ENCODE measurements at places on chromosomes 6 and 20.

DNA sequence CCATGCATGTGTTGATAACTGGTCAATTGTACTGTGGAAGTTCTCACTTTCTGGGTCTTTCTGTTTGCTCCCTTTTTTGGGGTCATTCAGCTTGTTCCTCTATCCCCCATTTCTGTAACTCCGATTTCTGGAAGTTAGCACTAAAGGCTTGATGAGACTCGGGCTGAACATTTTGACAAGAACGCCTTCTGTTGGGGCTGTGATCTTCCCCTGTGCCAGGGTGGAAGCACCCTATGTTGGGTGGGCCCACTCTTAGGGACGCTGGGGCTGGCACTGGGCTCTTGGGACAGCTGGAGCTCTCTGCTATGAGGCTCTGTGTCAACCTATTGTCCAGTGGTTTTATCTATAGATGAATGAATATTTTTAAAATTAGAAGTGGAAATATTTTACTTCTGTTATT lies 60.1 kb upstream of the FRMD1 start:
- H3K27ac ChIP-seq = no peak overlapping the region
- H3K4me3 ChIP-seq = no peak overlapping the region
- H3K4me1 ChIP-seq = no peaks in the 10 kb centered on the region
- no peaks in the 10 kb centered on the region for H3K36me3 ChIP-seq
- no peak for DNase-seq

- no peaks in the 10 kb centered on the region for H3K4me1 ChIP-seq
- H3K36me3 ChIP-seq = no peaks in the 10 kb centered on the region
- no peak overlapping the region for H3K4me3 ChIP-seq
- no peaks in the 10 kb centered on the region for H3K27me3 ChIP-seq
- H3K27ac ChIP-seq = no peak overlapping the region
- no peak for DNase-seq
Observed at GRCh38 chr6:132205946-132206345, 195.3 kb downstream of the MOXD1 start.

DNA sequence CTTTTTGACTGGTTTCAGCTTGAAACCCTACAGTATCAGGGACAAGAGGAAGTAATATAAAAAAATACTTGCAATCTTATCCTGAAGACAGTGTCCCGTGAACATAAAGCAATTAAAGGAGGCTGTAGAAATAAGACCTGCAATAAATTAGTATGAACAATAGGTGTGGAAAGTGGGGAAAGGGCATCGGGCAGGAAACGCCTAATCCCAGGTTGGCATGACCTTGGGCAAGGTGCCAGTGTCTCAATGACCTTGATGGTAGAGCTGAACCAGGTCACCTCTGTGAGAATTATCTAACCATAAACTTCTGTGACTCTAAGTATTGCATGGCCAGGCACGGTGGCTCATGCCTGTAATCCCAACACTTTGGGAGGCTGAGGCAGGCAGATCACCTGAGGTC lies 115.2 kb downstream of the LY86 start:
- H3K27ac ChIP-seq = no peak overlapping the region
- H3K4me3 ChIP-seq = no peak overlapping the region
- no peaks in the 10 kb centered on the region for H3K4me1 ChIP-seq
- H3K27me3 ChIP-seq = no peaks in the 10 kb centered on the region

DNA sequence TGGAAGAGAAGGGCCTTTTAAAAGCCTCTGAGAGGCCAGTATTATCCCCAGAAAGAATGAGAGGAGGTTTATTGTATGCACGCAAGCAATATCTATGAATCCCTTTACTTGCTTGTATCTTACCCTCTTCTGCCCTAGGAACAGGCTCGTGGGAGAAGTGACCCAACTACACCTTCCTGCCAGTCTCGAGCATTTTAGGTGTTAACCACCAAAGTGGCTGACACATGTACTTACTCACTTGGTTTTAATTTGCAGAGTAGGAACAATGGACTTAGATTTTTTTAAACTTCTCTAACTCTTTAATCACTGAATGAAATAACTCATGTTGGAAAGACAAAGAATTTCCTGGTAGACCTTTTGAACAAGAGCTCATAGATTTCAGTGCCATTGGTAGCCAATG lies 296.9 kb downstream of the PLCB1 start:
- DNase-seq = no peak
- no peaks in the 10 kb centered on the region for H3K4me1 ChIP-seq
- H3K36me3 ChIP-seq = no peaks in the 10 kb centered on the region

- H3K4me3 ChIP-seq = no peak overlapping the region
- H3K36me3 ChIP-seq = no peaks in the 10 kb centered on the region
- no peaks in the 10 kb centered on the region for H3K4me1 ChIP-seq
- no peak overlapping the region for H3K27ac ChIP-seq
- no peak for DNase-seq
- no peaks in the 10 kb centered on the region for H3K27me3 ChIP-seq
Observed at GRCh38 chr6:139099984-139100383, 34.9 kb upstream of the HECA start.

DNA sequence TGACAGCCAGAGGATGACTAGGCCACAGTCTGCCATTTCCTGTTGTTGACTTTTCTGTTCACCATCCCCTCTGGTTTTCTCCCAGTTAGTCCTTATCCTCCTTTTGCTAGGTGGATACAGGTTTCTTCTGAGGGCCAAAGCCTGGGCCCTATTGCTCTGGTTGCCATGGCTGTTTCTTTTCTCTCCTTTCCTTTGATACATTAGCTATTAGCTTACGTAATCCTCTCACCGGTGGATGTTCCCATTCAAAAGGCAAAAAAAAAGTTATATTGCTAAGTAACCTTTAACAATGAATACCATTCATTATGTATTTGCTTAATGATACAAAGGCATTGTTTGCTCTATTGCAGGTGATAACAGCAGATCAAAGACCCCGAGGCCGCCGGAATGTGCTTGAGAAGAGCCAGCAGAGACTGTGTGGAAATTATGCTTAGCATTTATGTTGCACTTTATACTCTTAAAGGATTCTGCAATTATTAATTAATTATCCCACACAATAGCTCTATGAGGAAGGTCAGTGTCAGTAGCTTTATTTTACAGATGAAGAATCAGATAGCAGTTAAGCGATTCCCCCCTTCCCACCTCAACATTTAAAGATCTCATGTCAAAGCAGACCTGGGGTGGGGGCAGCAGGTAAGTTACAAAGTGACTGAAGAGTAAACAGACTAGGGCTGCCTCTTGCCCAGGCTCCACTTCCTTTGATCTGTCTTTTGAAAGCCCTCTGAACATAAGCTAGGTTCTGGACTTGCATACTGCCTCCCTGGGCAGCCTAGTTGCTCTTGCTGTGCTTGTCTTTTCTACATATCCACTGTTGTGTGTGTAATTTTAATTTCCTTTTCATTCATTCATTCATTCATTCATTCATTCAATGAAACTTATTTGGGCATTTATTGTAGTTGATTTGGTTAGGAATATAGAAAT lies 14.5 kb upstream of the TFB1M start:
- no peaks in the 10 kb centered on the region for H3K4me1 ChIP-seq
- H3K27me3 ChIP-seq = no peaks in the 10 kb centered on the region
- H3K36me3 ChIP-seq = no peaks in the 10 kb centered on the region
- peak overlapping the region; percentile 19 for H3K27ac ChIP-seq
- no peak for DNase-seq

GRCh38 chr6:131390322-131390721 lies 182.7 kb upstream of the ARG1 start:
- no peak overlapping the region for H3K4me3 ChIP-seq
- DNase-seq = no peak
- no peaks in the 10 kb centered on the region for H3K36me3 ChIP-seq
- no peak overlapping the region for H3K27ac ChIP-seq
- no peaks in the 10 kb centered on the region for H3K4me1 ChIP-seq

- H3K27me3 ChIP-seq = no peaks in the 10 kb centered on the region
- no peak overlapping the region for H3K27ac ChIP-seq
- no peaks in the 10 kb centered on the region for H3K36me3 ChIP-seq
- no peak for DNase-seq
Observed at GRCh38 chr6:97563529-97563928, 280.5 kb upstream of the MMS22L start.

- H3K27ac ChIP-seq = no peak overlapping the region
- DNase-seq = peak; percentile 61
- no peak overlapping the region for H3K4me3 ChIP-seq
- no peaks in the 10 kb centered on the region for H3K27me3 ChIP-seq
- no peaks in the 10 kb centered on the region for H3K4me1 ChIP-seq
- no peaks in the 10 kb centered on the region for H3K36me3 ChIP-seq
Observed at GRCh38 chr6:132333639-132334520, 67.4 kb downstream of the MOXD1 start.

DNA sequence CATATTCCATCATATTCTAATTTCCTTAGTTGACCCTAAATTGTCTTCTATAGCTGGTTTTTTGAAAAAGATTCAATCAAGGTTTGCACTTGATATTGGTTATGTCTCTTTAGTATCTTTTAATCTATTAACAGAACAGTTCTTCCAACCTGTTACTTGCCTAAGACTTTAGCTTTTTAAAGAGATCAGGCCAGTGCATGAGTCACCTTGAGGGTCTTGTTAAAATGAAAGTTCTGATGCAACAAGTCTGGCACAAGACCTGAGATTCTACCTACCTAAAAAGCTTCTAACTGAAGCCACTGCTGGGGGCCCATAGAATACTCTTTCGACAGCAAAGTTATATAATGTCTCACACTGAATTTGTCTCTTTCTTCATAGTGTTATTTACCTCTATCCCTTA lies 3.2 kb downstream of the USP45 start:
- H3K4me3 ChIP-seq = no peak overlapping the region
- no peak for DNase-seq
- H3K27ac ChIP-seq = 0 out of 2 replicates have a peak overlapping the region, but pooled peaks have one; percentile 49
- H3K4me1 ChIP-seq = peaks cover 29% of the 10 kb centered on the region
- no peaks in the 10 kb centered on the region for H3K27me3 ChIP-seq

DNA sequence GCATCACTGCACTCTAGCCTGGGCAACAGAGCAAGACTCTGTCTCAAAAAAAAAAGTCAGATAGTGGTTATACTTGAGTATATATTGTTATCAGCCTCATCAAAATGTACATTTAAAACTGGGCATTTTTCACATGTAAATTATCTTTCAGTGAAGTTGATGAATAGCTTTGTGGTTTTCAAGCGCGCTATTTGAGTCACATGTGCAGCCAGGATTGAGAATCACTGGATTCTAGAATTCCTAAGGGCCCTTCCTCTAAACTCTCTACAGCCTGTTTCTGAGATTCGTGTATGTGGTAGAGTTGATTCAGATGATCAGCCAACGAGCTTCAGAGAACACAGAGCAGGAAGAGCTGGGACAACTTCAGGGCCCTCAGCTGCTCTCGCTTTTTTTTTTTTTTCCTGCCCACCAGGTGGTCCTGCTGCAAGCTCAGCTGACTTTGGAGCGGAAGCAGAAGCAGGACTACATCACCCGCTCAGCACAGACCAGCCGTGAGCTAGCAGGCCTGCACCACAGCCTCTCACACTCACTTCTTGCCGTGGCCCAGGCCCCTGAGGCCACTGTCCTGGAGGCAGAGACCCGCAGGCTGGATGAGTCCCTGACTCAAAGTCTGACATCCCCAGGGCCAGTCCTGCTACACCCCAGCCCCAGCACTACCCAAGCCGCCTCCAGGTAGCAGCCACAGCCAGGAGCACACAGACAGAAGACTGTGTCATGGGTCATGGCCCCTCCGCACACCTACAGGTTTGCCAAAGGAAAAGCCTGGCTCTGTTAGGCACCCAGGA lies 18.3 kb downstream of the C20orf173 start:
- DNase-seq = no peak
- H3K27me3 ChIP-seq = no peaks in the 10 kb centered on the region
- no peak overlapping the region for H3K4me3 ChIP-seq
- H3K36me3 ChIP-seq = no peaks in the 10 kb centered on the region

GRCh38 chr20:57753332-57754164 lies 43.7 kb upstream of the PMEPA1 start:
- DNase-seq = no peak
- H3K4me1 ChIP-seq = peaks cover 9% of the 10 kb centered on the region
- no peaks in the 10 kb centered on the region for H3K36me3 ChIP-seq
- no peak overlapping the region for H3K27ac ChIP-seq
- no peak overlapping the region for H3K4me3 ChIP-seq
- H3K27me3 ChIP-seq = no peaks in the 10 kb centered on the region
